ENCODE measurements at places on chromosomes 6 and 20. TPM values are rescaled to one million over a fixed set of nuclear protein-coding genes. Genes with fewer than 3 reads are reported as not detected.

GRCh38 chr6:128199461-128199860 is 298.6 kb upstream of the THEMIS start:
- DNase-seq: no peak

- no peak for DNase-seq
Observed at GRCh38 chr6:150668900-150669302, 69.2 kb downstream of the PLEKHG1 start.

Gene PCSK2
- not detected for total RNA-seq

DNA sequence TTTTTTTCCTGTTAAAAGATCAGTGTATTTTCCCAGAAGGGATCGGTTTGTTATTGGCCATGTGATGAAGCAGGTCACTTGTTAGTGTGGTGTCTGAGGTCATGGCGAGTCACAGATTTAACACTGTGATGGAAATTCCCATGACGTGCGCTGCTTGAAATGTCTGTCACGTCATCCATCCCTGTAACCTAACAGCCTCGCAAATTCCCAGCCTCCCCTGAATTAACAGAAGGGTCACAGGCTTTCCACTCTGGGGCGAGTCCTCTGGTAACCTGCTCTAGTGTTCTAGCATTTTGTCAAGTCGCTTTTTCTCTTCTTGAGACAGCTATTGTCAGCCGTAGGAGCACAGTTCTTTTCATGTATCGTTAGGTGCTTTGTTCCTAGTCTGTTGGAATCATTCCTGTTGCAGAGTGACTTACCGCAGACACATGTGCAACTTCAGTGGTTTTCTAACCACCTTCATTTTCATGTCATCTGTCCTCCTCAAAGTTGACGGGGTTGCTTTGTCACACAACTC is 137.2 kb downstream of the MAP3K4 start:
- no peak for DNase-seq

DNA sequence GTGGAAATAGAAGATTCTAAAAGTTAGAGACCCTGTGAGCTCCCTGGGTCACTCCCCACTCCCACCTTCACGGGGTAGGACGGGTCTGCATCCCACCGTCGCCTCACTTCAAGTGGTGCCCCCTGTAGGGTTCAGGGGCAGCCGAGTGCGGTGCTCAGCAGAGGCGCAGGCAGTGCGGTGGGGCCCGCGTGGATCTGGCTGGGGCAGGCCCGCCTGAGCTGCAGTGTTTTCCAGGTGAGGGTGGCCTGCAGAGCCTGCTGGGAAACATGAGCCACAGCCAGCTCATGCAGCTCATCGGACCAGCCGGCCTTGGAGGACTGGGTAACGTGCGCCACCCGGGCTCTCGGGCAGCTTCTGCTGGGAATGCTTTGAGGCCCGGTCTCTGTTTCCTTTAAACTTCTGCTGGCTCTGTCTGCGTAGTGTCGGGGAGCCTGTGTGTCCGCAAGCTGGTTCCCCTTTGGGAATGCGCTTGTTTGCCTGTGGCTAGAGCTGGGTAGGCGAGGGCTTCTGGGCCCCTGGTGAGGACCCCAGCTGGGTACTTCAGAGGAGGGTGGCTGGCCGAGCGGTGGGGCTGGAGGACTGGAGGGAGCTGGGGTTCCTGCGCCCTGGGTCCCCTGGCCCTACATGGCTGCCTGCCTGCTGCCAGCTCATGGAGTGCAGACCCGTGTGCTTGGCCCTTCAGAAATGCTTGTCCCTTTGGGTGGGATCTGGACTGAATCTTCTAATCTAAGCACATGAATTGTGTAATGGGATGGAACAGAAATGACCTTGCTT is 3.8 kb downstream of the ADRM1 start:
- no peak for DNase-seq

Gene NKX2-2
- total RNA-seq: not detected

Gene GATA5
- 0.07 TPM for total RNA-seq

Gene KCNK5
- not detected for total RNA-seq

Gene ABHD16B
- total RNA-seq: not detected

DNA sequence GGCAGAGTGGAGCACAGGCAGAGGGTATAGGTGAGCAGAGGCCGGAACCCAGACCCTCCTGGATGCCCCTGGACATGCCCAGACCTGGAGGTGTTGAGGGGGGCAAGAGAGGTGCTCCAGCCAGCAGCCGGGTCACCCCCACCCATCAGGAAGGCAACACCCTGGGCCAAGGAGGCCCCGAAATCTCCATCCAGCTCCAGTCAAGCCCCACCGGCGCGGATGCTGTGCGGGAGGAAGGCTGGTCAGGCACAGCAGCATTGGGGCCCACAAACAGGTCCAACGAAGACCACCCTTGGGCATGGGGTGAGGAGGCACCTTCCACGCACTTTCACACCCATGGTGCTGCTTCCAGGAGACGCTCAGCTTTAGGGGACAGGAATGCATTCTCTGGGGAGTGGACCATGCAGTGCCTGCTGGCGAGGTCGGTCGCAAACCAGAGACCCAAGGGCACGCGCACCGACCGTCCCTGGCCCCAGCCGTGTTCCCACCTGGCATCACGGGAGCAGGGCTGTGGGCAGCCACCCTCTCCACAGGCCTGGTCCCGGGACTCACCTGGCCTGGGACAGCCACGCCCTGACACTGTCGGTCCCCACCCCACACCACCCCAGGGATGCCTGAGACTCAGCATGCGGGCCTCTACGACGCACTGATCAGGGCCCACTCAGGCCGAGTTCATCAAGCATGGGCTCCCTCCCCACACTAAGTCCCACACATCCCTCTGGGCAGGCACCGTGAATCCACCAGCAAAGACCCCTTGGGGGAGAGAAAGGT is 43.6 kb upstream of the ZBP1 start:
- no peak for DNase-seq

DNA sequence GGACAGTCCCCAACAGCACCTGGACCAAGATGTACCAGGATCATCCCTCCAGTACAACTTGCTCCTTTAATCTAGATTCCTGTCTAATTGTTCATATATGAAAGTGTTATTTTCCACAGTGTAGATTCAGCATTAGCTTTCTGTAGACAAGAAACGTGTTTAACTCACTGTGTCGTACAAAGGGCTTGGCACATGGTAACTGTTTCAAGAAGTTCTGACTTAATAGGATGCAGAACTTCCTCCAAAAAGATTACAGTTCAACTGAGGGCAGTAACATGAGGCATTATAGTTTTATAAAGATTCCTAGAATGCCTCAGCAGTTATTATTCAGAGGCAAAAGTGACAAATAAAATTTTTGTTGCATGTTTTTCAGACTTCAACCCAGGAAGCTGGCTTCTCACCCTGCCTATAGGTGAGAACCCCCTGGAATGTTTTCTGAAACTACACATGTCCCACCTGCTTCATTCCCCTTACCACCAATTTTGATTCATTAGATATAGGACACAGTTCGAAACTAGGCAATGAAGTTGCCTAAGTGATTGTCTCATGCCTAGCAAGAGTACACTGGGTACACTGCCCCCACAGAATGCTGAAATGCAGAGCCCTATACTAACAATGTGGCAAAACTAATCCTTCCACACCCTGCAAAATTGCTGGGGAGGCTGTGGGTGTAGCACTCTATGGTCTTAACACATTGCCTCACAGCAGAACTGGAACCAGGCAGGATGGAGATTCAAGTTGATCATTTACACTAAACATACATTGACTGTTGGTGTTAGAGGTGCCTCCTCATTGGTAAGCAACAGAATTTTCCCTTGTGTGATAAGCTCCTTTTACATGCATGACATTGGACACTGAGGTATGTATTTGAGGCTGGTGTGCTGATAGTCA is 22.6 kb upstream of the SH3BGRL2 start:
- no peak for DNase-seq

Gene BAK1
- 21.9 TPM for total RNA-seq

- DNase-seq: no peak
Observed at GRCh38 chr6:15936503-15936902, 192.4 kb upstream of the MYLIP start.

Gene VGLL2
- not detected for total RNA-seq

GRCh38 chr6:31737315-31737990 is 1.1 kb upstream of the CLIC1 start:
- DNase-seq: no peak

Gene SALL4
- total RNA-seq: under 0.01 TPM

All from pulmonary artery endothelial cell (primary cell).